ENCODE measurements at places on chromosomes 11 and 22. TPM values are rescaled to one million over a fixed set of nuclear protein-coding genes. Genes with fewer than 3 reads are reported as not detected.

The RASL10A gene
- 2.9 TPM for total RNA-seq

The CDHR5 gene
- not detected for total RNA-seq

The SPTBN2 gene
- 26.3 TPM for total RNA-seq

The CHCHD10 gene
- total RNA-seq = 1.9 TPM

The FAM227A gene
- total RNA-seq = 2.9 TPM

The TNNI2 gene
- total RNA-seq = not detected

The OR2D3 gene
- not detected for total RNA-seq

The GPHA2 gene
- not detected for total RNA-seq

The PARVA gene
- 17.6 TPM for total RNA-seq

The C22orf31 gene
- total RNA-seq = not detected

The FDX1 gene
- total RNA-seq = 16.6 TPM

The CRYBB2 gene
- not detected for total RNA-seq

The NDUFV1 gene
- 235 TPM for total RNA-seq

The OR52E8 gene
- total RNA-seq = not detected

The SLCO2B1 gene
- not detected for total RNA-seq

The ROM1 gene
- 5.8 TPM for total RNA-seq

The OPCML gene
- not detected for total RNA-seq

The MUC5AC gene
- total RNA-seq = not detected

The TMEM126B gene
- 78.3 TPM for total RNA-seq

The HSPB2 gene
- not detected for total RNA-seq

The OR51I1 gene
- not detected for total RNA-seq

The MISFA gene
- total RNA-seq = 0.65 TPM

The BTBD18 gene
- total RNA-seq = not detected

The PTPMT1 gene
- total RNA-seq = 99.8 TPM

The C11orf21 gene
- total RNA-seq = not detected

The NFAM1 gene
- not detected for total RNA-seq

The TMEM191B gene
- 0.15 TPM for total RNA-seq

The FAM76B gene
- total RNA-seq = 22.5 TPM

The SOX6 gene
- under 0.01 TPM for total RNA-seq

The IFITM1 gene
- 92.6 TPM for total RNA-seq

The EHF gene
- total RNA-seq = not detected

The GAS2L1 gene
- 16.3 TPM for total RNA-seq

The FOLR1 gene
- not detected for total RNA-seq

The OR51A2 gene
- total RNA-seq = not detected

The PKDREJ gene
- not detected for total RNA-seq

The OTOG gene
- not detected for total RNA-seq

The CECR2 gene
- 1.9 TPM for total RNA-seq

The FANCF gene
- 12.7 TPM for total RNA-seq

The GAL3ST1 gene
- total RNA-seq = not detected

All from epithelial cell of umbilical artery (primary cell).